Central memory CD4-positive, alpha-beta T cell (primary cell): ENCODE measurements at places on chromosomes 7 and 10.

- no peak for DNase-seq
Observed at GRCh38 chr7:1910827-1911226, 240.8 kb downstream of the ELFN1 start.

- DNase-seq = no peak
Observed at GRCh38 chr7:7889791-7890568, 78.6 kb upstream of the GLCCI1 start.

DNA sequence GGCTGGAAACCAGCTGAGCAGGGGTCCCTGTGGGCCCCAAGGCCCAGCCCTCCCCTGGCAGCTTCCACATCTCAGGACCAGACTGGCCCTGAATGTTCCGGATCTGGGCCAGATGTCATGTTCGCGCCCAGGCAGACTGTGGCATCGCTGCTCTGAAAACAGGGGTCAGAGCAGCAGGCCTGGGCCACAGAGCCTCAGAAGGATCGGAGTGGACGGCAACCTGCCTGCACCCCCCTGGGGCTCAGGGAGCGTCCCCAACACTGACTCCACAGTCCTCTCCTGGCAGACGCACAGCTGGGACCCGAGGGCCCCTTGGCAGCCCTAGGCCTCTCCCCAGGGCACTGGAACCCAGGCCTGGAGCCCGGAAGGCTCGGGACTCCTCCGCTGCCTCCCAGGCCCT lies 91.3 kb upstream of the DNAAF5 start:
- DNase-seq = no peak

DNA sequence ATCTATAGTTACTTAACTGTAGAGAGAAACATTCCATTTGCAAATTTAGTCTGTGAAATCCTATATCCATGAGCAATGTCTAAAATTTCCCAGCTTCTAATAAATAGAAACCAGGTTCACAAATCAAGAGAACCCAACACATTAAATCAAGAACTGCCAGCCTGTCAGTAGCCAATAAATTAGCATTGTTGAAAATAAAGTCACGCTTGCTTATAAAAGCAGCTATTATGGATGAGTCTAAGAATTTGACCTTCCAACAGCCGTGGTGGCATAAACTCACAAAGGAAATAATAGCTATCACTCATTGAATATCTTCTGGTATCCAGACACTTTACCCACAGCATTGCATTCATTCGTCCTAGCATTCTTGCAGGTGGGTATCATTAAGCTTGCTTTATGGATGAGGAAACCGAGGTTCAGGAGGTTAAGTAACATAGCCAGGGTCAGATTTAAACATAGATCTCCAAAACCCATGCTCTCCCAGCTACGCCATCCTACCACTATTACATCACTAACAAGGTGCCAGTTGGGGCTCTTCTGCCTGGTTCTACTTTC lies 260.1 kb upstream of the YAE1 start:
- DNase-seq = no peak

GRCh38 chr10:85638797-85639196 lies 727.8 kb downstream of the GRID1 start:
- DNase-seq = no peak

- no peak for DNase-seq
Observed at GRCh38 chr7:157488281-157488680, 151.5 kb downstream of the DNAJB6 start.

DNA sequence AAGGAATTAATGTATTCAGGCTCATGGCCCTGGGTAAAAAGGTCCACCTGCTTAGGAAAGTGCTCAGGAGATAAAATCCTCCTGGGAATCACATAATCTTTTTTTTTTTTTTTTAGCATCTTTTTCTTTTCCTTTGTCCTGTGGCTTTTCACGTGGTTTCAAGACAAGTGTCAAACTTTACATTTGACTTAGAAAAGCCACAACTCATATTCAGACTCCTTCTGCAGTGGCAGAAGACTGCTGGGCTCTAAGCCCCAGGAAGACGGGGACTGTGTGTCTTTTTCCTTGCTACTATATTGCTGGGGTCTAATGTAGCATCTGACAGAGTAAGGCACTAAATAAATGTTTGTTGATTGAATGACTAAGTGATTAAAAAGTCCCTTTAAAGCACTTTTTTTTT lies 127.5 kb upstream of the ANKRD1 start:
- no peak for DNase-seq

GRCh38 chr7:149150981-149151380 lies 3.7 kb downstream of the ZNF398 start:
- DNase-seq = no peak

DNA sequence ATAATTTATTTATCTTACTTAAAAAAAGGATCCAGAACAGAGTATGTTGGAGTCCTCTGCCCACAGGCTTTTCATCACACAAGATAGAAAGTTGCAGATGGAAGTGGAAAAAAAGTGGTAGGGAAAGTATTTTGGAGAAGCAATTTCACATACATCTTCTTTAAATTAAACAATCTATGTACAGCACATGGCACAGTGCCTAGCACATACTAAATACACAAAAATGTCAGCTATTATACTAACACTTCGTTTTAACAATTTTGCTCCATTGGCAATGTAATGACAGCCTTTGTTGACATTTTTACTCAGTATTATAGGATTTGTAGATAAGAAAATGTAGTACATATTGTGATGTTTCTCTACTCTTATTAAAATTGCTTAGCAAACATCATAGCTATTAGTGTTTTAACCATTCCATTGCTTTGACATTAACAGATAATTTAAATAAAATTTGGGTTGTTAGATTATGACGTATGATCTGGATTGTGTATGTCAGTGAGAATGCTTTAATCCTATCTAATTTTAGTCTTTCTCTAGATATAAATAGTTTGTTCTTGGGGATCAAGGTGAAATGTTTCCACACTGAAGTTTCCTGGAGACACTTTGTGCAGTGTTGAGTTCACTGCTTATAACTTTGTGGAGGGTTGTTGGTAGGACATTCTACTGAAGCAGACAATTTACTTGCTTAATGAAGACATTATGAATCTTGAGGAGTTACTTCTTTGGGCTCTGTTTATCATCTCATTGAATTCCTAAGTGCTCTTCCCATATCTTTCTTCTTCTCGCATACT lies 202.8 kb upstream of the DKK1 start:
- DNase-seq = no peak

GRCh38 chr7:148931470-148931869 lies 47.4 kb upstream of the EZH2 start:
- no peak for DNase-seq

DNA sequence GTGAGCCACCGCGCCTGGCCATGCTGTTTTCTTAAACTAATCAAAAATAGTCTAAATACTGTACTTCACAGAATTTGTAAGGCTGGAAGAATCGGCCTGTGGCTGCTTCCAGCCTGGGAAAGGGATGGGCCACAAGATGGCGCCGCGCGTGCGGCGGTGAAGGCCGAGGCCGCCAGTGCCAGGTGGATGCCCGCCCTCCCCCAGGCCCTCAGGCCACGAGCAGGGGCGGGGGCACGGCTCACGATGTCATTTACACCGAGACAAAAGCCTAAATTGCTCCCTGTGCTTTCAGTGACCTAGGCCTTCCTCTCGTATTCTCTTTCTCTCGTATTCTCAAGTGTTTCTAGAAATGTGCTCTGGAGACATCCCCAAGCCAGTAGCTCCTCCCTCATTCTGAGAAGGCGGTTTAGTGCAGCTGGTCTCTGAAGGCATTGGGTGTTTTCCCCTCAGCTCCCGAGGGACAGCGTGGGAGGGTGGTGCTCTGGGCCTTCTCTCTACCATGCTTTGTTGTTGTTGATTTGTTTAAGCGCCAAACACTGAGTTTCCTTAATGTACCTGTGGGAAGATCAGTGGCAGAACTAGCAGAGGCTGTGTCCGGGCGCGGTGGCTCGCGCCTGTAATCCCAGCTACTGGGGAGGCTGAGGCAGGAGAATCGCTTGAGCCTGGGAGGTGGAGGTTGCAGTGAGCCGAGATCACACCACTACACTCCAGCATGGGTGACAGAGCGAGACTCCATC lies 68.4 kb downstream of the CDC123 start:
- peak; percentile 58 for DNase-seq

- no peak for DNase-seq
Observed at GRCh38 chr10:29479981-29480954, 154.5 kb downstream of the SVIL start.

DNA sequence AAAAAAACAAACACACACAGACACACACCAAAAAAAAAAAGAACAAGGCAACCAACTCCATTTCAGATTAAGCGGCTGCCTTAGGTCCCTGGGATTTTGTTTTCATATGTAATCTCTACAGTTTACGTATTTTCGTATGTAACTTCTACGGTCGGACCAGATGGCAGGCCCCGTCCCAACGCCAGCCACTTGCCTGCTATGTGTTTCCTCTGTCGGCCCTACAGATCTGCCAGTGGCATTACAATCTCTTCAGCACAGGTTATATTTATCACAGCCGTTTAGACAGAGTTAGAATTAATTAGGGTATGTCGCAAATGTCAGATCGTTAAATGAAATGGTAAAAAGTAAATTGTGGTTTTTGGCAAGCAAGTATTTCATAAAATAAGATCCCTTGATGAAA lies 99.3 kb downstream of the DNAJB6 start:
- DNase-seq = no peak

DNA sequence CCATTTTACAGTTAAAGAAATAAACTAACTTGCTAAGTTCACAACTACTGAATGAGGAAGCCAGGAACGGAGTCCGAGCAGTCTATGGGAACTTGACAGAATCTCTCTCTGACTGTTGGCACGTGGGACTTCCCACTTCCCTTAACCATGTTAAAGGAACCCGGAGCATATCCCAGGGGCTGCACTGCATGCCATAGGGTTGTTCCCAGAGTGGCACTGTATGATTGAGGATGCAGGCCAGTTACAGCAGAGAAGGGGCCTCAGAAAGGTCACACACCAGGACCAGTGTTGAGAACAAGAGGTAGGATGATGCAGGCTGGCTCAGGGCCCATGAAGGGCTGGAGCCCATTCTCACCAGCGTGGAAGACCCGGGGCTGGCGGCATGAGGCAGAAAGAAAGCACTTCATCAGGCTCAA lies 201.8 kb downstream of the NSUN6 start:
- DNase-seq = no peak

GRCh38 chr10:96556003-96556402 lies 30.8 kb downstream of the TM9SF3 start:
- no peak for DNase-seq

GRCh38 chr7:152383341-152384234 lies 52.2 kb downstream of the KMT2C start:
- no peak for DNase-seq

- no peak for DNase-seq
Observed at GRCh38 chr10:123549761-123550454, 116.2 kb upstream of the GPR26 start.

DNA sequence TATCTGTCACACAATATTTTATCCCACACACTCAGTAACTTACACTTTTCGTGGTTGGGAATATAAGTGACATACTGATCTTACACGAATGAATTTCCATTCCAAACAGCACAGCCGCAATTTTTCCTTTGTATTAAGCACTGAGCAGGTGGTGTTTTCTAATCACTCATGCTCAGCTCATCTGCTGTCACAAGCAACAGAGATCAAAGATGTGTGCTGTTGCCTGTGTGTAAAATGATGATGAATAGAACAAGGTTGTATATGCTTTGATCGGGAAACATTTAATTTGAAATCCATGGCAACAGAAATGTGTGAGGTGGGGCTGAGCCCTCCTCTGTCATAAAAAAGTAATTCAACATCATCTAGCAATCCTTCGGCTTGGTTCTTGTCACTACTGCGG lies 927.7 kb upstream of the MBL2 start:
- no peak for DNase-seq

GRCh38 chr10:84375011-84375410 lies 46.6 kb downstream of the CCSER2 start:
- peak; percentile 42 for DNase-seq

DNA sequence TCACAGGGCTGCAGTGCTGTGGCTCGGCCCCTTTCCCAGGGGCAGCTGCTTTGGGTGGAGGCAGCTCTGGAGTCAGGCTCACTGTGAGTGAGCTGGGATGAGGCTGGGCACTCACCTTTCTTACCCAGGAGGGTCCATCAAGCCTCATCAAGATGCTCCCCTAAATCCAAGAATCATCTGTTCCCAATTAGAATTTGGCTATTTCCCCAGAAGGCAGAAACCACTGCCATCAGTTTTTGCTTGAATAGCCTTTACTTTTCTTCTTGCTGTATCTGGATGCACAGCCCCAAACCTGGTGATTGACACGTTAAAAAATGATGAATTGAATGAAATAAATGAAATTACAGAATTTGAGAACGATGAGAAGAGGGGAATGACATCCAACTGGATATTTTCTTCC lies 74.3 kb upstream of the LYZL1 start:
- no peak for DNase-seq

DNA sequence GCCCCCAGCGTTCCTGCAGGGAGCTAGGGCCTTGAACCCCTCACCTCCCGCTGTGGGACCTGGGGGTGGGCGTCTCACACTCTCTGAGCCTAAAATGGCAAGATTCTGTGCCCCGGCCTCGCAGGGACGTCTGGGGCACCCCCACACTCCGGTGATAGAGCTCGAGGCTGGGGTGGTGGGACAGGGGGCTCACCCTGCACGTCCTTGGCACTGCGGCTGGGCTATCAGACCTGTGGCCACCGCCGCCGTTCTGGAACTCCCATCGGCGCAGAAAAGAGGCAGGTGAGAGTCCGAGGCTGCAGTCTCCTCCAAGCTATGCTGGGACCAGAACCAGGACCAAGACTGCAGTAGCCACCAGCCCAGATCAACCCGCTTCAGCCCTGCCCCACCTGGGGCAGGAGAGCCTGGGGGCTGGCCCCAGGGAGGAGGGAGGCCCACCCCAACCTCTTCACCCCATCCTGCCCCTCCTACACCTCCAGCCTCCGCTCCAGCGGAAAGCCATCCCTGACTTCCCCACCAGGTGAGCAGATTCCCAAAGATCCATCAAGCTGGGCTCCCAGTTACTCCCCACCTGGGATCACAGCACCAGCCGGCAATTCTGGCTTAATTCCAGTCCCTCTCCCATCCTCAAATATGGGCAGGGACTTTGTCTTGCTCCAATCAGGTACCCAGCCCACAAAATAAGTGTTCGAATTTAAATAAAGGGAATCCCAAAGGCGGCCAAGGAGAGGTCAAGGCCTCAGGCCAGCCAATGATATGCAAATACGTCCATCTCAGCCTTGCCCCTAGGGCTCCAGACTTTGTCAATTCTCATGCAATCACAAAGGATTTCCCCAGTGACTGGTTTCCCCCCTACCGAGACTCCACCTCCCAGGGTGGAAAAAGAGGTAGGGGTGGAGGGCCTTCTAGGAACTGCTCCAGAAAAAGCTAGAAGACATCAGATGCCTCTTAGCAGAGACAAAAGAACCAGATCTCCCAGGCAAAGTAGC lies 16.4 kb downstream of the TNRC18 start:
- DNase-seq = no peak

DNA sequence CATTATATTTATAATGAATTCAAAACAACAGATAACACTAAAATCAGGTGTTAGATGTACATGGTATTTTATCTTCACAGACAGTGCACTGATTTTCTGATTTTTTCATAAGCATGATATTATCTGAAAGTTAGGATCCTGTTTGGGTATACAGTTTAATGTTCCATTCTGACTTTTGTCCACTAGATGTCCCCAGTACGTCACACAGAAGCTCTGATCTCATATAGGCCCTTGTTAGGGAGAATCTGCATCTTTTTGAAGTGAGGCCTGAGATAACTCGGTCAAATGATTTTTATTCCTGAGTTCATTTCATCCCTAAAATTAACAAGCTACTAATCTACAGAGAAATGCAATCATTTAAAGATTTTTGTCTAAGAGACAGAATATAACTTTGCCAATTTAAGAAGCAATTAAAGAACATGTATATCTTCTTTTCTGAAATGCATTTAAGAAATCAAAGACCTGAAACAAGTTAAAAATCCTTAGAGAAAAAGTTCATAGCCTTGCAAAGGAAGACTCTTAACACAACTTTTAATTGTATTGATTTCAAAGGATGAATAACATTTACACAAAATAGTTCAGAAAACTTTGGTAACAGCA lies 72.0 kb upstream of the TES start:
- DNase-seq = peak; percentile 14
